ENCODE measurements at places on chromosomes 13 and 19.

- DNase-seq = no peak
These were observed 519.6 kb downstream of the KLF5 start for GRCh38 chr13:73578251-73578875.

DNA sequence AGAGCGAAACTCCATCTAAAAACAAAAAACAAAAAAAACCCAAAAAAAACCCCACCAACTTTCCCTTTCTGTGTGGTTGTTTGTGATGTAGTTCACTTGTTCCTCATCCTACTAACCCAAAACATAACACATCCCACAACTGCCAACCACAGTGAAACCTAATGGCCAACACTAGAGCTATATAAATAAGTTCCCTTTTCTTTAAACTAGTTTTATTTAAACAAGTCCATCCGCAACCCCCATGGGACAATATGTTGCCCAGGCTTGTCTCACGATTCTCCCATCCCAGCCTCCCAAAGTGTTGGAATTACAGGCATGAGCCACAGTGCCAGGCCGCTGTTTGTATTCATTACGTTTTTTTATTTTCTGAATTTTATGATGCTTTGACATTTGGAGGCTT is 71.2 kb upstream of the ADGRE5 start:
- no peak for DNase-seq

DNA sequence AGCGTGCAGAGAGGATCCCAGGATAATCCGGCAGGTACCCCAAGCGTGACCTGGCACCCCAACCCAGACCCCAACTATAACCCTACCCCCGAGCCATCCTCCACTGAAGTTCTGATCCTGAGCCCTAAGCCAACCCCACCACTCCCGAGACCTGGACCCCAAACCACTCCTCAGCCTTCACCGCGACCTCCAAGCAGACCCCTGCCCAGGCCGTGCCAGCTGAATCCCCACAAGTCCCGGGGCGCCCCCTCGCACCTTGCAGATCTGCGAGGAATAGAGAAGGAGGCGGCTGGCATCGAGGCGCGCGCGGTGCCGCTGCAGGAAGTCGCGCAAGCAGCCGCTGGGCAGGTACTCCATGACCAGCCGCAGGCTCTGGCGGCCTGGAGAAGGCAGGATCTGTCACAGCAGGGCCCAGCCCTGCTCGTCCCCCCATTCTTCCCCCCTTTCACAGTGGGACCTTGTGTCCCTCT is 10.1 kb upstream of the INSL3 start:
- no peak for DNase-seq

DNA sequence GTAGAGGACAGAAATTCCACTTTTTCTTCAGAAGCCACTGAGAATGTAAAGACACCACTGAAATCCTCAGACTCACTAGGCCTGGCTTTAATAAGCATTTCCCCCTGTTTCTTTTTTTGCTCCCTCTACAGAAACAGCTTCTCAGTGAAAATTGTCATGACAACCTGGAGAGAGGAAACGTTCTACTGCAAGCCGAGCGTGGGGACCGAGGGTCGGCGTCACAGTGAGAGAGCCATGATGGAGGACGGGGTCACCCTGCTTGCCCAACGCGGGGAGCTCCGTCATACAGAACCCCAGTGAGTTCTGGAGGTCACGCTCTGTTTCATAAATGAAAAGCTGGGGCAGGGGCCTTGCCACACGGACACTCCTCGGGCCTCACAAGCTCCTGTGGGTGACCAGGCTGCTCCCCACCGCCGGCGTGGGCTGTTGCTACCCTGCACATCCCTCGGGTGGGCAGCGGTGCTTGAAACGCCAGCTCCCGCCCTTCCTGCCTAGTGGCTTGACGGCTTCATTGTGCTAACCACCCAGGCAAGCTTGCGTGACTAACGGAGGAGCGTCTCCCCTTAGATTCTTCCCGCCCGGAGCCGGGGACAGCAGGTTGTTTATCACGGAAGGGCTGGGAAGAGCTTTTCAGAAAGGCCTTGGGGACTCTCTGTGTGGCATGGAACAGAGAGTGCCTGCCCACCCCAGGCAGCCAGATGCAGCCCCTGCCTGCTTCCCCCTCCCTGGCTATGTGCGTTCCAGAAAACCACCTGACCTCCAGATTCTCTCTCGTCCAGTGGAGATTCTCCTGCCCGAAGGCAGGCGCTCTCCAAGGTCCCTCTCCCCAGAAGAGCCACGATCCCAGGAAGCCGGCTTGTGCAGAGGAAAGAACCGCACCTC is 153.6 kb downstream of the KATNAL1 start:
- DNase-seq = no peak

All from esophagus squamous epithelium (tissue), 5 donors.